ENCODE measurements at places on chromosomes 16 and 17. TPM values are rescaled to one million over a fixed set of nuclear protein-coding genes. Genes with fewer than 3 reads are reported as not detected.

GRCh38 chr17:6554871-6555330 lies 1.5 kb downstream of the PITPNM3 start:
- no peak for DNase-seq

- peak; percentile 71 for DNase-seq
These were observed 20.0 kb upstream of the HERPUD1 start for GRCh38 chr16:56911771-56912571.

DNA sequence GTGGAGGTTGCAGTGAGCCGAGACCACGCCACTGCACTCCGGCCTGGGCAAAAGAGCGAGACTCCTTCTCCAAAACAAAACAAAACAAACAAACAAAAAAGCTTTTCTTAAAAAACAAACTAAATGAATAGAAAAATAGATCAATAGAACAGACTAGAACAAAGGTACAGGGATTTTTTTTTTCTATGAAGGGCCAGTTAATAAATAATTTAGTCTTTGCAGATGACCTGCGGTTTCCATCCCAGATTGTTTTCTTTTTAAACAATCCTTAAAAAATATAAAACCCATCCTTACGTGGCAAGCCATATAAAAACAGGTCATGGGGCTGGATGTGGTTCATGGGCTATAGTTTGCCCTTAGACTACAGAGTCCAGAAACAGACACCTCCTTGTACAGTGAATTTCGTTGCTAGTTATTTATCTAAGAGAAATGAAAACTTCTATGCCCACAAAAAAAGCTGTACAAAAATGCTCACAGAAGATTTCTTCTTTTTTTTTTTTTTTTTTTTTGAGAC lies 45.4 kb downstream of the CREBBP start:
- DNase-seq: no peak

Gene CARD14
- not detected for total RNA-seq

Gene PHOSPHO1
- 0.56 TPM for total RNA-seq

DNA sequence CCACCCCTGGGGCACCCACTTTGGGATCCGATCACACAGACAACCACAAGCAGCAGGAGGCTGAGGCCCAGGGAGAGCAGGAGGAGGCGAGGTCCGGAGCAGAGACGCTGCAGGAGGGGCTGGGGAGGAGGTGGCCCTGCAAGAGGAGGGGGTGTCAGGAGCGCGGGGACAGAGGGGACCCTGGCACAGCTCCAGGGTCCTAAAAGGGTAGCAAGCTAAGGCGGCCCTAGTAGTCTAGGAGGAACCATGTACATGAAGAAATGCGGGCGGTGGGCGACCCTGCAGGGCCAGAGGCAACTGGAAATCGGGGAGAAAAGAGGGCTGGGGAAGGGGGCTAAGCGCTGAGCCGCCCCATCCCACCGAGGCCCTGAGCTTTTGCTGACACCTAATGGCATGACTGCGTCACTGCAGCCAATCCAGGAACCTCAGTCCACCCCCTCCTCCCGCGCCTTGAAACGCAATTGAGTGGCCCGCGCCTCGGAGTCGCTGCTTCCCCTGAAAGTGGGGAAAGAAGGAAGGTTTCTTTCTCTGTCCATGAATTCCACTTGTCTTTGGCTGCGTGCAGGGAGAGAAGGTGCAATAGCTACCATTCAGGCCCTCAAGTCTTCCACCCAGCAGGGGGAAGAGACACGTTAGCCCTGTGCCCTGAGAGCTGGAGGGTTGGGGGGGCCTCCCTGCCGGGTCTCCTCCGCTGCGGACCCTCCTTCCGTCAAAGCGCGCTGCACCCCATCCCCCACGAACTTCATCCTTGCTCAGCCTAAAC lies 1.8 kb downstream of the ASGR1 start:
- DNase-seq: peak; percentile 72

Gene DNAAF1
- 1.8 TPM for total RNA-seq

- DNase-seq: peak; percentile 59
These were observed 1.7 kb upstream of the STAT5A start for GRCh38 chr17:42286411-42287221.

GRCh38 chr17:27009087-27009486 lies 284.8 kb upstream of the WSB1 start:
- no peak for DNase-seq

- DNase-seq: no peak
These were observed 3.7 kb upstream of the CBX8 start for GRCh38 chr17:79800325-79801155.

DNA sequence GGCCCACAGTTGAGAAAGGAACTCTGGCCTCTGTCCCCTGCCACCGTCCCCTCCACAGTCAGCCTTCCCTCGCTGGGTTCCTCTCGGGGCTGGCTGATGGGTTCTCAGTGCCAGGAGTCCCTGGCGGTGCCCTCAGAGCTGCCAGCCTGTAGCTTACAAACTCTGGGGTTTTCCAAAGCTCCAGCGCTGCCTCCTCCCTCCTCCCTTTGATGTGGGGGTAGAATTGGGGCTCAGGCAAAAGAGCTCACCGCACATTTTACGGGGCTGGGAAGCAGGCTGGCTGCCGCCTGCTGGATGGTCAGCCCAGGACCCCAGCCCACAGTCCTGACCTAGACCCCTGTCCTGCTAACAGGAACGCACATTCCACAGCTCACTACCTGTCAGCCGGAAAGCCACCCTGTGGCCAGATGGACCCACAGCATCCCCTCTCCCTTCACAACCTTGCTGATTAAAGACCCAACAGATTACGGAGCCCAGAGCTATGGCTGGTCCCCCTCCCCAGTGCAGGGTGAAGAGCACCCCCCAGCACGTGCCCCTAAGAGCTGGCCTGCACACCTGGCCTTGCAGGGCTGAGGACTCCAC lies 6.0 kb downstream of the VASN start:
- DNase-seq: no peak

Gene CD300E
- total RNA-seq: 1.0 TPM

Data from right atrium auricular region (tissue), 2 donors.